ENCODE measurements at places on chromosomes 7 and 10.

DNA sequence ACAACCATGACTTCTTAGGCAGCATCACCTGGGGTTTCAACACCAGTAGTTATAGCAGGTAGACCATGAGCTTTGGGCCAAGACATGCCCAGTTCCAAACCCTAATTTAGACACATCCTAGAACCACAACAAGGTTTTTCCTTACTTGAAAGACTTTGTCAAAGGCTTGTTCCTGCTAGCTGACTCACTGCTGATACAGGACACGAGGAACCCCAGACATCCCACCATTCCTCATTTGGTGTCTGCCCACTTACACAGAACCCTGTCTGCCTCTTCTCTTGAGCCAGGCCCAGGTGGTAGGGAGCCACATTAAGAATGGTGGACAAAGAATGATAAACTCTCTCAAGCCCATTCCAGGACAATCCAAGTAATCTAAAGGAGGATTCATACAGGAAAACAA lies 109.0 kb downstream of the CCDC71L start:
- DNase-seq, result no peak

GRCh38 chr10:44437840-44438511 lies 53.1 kb upstream of the CXCL12 start:
- peak; percentile 12 for DNase-seq

GRCh38 chr7:93821463-93821862 lies 69.1 kb downstream of the TFPI2 start:
- DNase-seq, result no peak

GRCh38 chr7:4079956-4080355 lies 602.1 kb upstream of the FOXK1 start:
- no peak for DNase-seq

- no peak for DNase-seq
Measured at GRCh38 chr10:108749042-108749441, 1174.3 kb downstream of the XPNPEP1 start.

GRCh38 chr10:95605163-95605562 lies 44.0 kb upstream of the SORBS1 start:
- no peak for DNase-seq

GRCh38 chr7:132430041-132430855 lies 146.0 kb downstream of the PLXNA4 start:
- DNase-seq, result no peak

DNA sequence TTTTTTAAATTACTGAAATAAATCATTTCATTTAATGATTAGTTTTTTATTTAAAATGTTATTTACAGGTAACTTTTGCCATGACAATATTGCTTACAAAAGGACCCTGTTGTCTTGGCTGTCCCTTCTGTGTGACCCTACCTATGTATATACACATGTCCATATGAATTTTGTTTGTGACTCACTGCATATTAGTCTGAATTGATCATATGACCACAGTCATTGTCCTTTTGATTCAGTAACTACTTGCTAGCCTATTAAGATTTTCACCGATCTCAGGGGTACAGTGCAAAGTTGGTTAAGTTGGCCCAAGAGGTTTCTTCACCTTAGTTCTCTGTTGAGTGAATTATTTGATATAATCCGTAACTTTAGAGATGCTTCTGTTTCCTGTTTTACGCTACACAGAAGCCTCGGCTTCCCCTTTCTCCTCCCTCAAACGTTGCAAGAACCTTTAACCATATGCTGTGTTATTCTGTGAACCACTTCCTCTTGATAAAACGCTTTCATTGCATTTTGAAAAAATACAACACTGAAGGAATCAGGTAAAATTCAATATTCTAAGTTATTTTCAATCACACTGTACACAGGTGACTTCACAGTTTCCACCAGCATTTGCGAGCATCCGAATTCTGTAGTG lies 43.9 kb downstream of the APBB1IP start:
- no peak for DNase-seq
